Activated naive CD8-positive, alpha-beta T cell treated with anti-CD3 and anti-CD28 coated beads, Interleukin-2, amount 10 ng/mL, durations not matched to agents 7 days and 5 days (primary cell): ENCODE measurements at places on chromosomes 2 and 18. TPM values are rescaled to one million over a fixed set of nuclear protein-coding genes. Genes with fewer than 3 reads are reported as not detected.

DNA sequence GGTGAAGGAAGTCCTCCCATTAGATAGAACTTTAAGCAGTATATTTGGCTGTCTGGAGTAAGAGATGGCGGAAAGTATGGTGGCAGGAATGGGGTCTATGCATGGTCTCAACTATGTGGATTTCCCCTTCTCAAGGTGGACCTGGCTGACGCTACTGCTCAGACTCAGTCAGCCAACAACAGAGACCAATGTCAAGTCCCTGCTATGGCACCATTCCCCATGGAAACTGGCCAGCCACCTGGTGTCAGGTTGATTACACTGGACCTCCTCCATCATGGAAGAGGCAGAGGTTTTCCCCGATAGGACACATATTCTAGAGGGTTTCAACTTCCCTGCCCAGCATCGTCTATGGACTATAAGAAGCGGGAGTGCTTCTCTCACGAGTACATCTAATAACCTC is 8.6 kb upstream of the FAHD2A start:
- DNase-seq = no peak
- H3K27ac ChIP-seq = no peak overlapping the region
- H3K4me1 ChIP-seq = no peaks in the 10 kb centered on the region
- H3K4me3 ChIP-seq = no peak overlapping the region

GRCh38 chr18:23718731-23719130 is 29.5 kb downstream of the LAMA3 start:
- no peak overlapping the region for H3K27ac ChIP-seq
- no peak overlapping the region for H3K4me3 ChIP-seq
- H3K4me1 ChIP-seq = no peaks in the 10 kb centered on the region

OR6B2 gene
- not detected for total RNA-seq

SF3B6 gene
- total RNA-seq = 71.2 TPM
